NCI-H1436 (cell line): ENCODE measurements at places on chromosomes 5 and 9.

GRCh38 chr9:85182383-85182782 is 512.9 kb downstream of the NTRK2 start:
- no peak for DNase-seq

DNA sequence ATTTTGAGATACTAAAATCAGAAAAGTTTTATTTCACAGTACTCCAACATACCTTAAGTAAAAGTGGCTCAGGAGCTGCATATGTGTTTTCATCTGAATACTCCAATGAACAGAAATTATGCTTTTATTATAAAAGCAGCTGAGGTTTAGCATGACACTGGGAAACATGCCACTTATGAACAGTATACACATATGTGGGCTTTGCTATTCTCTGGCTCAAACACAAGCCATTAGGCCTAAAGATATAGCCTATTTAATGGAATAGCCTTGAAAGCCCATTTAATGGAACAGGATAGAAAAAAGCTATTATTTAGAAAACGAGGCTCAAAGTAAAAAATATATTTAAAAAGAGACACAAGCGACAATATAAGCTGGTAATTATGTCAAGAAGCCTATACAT is 74.1 kb downstream of the SLC38A9 start:
- DNase-seq = no peak

DNA sequence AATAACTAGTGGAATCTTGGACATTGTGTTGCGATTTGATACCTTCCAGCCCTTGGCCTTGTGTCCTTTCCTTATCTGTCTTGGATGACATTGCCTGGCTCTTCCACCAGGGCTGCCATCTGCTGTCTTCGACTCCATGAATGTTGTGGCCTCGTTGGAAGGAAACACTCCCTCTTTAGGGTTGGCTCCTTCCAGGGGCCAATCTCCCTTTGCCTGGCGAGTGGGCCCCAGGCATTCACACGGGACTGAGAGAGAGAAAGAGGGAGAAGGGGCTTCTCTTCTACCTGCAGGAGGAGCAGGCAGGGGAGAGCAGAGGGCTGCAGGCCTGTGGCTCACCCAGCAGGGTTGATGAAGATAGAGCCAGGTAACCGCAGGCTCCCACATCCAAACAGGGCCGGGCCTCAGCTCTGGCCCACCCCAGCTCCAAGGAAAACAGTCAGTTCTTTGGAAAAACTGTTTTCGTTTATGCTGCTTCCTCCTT is 31.3 kb downstream of the FGF1 start:
- DNase-seq = no peak

GRCh38 chr9:133691626-133692363 is 46.4 kb downstream of the SARDH start:
- DNase-seq = no peak

DNA sequence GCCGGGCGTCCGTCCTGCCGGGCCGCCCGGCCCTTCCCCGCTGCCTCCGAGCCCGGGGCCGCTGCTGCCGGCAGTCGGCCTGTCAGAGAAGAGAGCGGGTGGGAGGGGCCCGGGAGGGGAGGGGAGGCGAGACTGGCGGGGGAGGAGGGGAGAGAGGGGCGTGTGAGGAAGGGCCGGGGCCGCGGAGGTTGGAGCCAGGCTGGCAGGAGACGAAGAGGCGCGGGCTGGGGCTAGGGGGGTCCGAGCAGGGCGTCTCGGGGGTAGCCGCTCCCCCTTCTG is 570 bp downstream of the CREBRF start:
- peak; percentile 51 for DNase-seq

DNA sequence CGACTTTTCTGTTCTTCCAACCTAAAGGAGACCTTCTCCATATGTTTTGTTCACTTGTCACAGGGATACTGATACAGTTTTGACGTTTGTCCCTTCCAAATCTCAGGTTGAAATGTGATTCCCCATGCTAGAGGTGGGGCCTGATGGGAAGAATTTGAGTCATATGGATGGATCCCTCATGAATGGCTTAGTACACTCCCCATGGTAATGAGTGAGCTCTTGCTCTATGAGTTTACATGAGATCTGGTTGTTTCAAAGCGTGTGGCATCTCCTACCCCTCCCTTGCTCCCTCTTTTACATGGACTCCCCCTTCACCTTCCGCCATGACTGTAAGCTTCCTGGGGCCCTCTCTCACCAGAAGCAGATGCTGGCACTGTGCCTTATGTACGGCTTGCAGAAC is 6.9 kb downstream of the PIP5K1B start:
- no peak for DNase-seq

GRCh38 chr5:132653716-132654115 is 4.3 kb upstream of the IL13 start:
- DNase-seq = no peak

GRCh38 chr5:138128334-138128733 is 10.9 kb downstream of the NME5 start:
- no peak for DNase-seq

GRCh38 chr5:172305380-172305779 is 21.8 kb upstream of the UBTD2 start:
- no peak for DNase-seq

DNA sequence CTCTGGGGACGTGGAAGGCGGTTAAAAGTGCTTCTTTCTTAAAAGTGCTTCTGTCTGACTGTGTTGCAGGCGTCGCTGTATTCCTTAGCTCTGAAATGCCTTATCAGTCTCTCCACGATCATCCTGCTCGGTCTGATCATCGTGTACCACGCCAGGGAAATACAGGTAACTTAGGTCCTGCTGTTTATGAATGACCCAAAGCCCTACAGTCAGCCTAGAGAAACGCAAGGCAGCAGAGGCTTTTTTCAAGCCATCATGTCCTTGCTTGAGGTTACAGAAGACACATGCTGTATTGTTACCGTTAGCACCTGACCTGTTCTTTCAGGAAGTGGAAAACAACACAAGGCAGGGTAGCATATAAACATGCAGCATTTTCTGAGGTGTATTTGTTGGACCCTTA is 2.0 kb downstream of the KCNN2 start:
- no peak for DNase-seq

DNA sequence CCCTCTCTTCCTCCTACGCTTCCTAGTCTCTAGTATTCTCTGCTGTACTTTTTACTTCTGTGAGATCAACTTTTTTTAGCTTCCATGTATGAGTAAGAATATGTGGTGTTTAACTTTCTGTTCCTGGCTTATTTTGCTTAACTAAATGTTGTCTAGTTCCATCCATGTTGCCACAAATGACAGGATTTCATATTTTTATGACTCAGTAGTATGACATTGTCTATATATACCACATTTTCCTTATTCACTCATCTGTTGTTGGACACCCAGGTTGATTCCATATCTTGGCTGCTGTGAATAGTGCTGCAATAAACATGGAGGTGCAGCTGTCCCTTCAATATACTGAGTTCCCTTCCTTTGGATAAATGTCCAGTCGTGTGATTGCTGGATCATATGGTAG is 34.8 kb downstream of the FGD3 start:
- no peak for DNase-seq

DNA sequence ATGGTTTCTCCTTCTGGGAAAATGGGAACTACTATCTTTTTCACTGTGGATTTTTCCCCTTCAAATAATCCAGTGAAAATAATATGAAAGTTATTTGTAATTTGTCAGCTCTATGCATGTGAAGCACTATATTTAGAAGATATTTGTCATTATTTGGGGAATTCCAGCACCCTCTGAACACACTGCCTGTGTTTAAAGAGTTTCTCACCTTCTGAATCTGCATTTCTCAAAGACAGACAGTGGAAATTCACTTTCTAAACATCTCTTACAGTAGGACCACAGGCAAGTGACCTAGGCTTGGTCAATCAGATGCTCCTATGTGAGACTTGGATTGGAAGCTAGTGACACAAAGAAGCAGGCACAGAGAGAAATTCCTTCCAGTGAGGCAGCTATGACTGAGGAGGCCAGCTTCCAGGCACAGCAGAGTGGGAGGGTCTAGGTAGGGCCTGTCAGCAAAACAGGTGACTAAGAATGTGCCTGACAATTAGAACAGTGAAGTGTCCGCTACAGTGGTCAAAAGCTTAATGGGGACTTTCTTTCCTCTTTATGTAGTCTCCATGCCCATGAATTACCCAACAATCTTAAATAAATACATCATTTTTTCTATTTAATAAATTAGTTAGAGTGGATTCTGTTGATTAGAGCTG is 167.2 kb downstream of the HMHB1 start:
- no peak for DNase-seq

GRCh38 chr5:167049043-167049663 is 1242.3 kb upstream of the WWC1 start:
- no peak for DNase-seq

- DNase-seq = no peak
These were observed 308.0 kb upstream of the DAP start for GRCh38 chr5:11069041-11069440.

GRCh38 chr5:13508559-13508958 is 435.9 kb downstream of the DNAH5 start:
- no peak for DNase-seq

- DNase-seq = no peak
These were observed 420.0 kb upstream of the TLE4 start for GRCh38 chr9:79151791-79152190.

- DNase-seq = no peak
These were observed 13.9 kb upstream of the ANXA6 start for GRCh38 chr5:151171529-151171928.

DNA sequence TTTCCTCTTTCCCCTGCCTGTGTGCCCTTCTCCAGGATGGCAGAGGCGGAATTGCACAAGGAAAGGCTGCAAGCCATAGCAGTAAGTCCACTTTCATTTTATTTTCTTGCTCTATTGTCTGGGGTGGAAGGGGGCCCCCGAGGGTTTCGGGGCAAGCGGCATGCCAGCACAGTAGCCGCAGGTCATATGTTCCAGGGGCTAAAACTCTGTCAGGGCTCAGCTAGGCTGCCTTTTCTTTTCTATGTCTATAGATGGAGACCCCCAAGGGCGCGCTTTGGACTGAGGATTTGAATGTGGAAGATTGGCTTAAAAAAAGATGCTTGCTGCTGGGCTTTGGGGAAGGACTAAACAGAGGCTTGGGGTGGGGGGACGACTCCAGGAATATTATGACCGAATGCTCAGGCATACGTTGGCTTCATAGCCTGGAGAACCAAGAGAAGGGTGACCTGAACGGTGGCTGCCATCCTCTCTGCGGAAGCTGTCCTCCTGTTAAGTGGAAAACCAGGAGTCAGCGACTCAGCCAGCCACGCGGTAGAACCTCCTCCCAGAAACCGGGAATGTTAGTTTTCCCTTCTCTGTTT is 545 bp downstream of the PALM2AKAP2 start:
- DNase-seq = no peak

GRCh38 chr5:62650197-62650596 is 71.6 kb downstream of the LRRC70 start:
- DNase-seq = no peak

DNA sequence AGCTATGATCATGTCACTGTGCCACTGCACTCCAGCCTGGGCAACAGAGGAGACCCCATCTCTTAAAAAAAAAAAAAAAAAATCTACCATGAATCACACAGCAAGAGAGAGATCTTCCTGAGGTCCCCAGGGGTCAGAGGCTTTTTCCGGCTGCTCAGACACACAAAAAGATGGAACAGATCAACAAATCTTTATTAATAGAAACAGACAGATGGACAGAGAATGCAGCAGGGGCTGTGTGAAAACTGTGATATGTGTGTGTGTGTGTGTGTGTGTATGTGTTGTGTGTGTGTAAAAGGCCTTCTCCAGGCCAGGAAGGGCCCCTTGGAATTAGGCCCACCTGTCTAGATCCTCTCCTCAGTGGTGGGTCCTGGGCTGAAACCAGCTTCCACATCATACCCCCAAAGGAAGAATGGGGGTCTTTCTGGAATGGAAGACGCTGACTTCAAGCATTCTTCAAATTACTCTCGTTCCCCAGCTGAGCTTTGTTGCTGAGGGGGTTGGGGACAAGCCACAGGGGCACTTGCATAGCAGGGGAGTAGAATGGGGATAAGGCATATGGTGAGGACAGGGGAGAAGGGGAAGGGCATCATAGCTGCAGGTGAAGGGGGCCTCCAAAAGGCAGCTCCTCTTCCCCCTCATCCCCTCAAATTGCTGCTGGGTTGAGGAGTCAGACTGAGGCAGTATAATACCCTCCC is 2.9 kb downstream of the SIGMAR1 start:
- no peak for DNase-seq

DNA sequence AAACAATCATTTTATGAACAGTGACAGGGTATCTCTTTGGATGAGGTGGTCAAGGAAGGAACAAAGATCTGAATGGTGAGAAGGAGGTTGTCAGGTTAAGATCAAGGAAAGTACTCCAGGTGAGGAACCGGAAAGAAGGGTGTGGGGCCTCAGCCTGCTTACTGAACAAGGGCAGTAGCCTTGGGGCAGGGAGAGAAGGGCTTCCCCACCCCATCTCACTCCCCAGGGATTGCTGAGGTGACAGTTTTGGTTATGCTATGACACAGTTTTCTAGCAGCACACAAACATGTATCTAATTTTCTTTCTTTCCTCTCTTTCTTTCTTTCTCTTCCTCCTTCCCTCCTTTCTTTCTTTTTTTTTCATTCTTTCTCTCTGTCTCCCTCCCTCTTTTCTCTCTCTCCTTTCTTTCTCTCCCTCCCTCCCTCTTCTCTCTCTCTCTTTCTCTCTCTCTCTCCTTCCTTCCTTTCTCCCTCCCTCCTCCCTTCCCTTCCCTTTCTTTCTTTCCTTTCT is 4.1 kb upstream of the HDHD3 start:
- no peak for DNase-seq

- peak; percentile 94 for DNase-seq
These were observed at the start of gene ISL1 for GRCh38 chr5:51383131-51384121. Gene ISL1 (plus strand): TSS chr5:51383448. CDS start chr5:51383672, 224 bp downstream.

- DNase-seq = no peak
These were observed 25.3 kb upstream of the SPATA31E1 start for GRCh38 chr9:87857141-87857947.

DNA sequence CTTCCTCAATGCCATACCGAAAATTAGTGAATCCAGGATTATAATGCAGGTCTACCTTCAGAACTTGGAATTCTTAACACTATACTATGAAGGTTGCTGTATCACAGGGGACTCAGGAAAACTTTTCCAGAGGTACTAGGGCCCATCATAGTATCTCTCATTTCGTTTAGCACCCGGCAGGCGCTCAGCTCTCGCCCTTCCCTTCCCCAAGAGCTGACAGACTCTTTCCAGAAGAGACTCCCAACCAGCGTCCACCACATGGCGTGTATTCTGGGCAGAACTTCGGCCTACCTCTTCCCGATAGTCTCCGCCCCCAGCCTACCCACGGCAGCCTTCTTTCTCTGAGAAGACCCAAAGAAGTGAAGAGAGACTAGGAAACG is 271 bp downstream of the NOL8 start:
- DNase-seq = no peak
